ENCODE measurements at places on chromosomes 3 and 15.

DNA sequence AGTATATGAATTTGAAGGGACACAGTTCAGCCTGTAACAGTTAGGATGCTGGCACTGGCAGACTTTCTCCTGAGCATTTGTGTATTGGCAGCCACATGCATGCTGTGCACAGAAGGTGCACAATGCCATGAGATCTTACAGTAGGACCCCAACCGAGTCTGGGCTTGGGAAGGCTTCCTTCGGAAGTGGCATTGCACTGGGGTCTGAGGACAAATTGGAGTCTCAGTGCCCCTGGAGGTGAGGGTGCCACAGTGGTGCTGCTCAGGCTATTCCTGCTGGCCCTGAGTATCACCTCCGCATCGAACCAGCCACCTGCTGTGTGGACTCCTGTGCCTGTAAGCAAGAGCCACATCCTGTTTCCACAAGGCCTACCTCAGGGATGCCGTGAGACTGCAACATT is 99.5 kb downstream of the DNAJB8 start:
- no peak for DNase-seq

- no peak for DNase-seq
Measured at GRCh38 chr3:194468086-194468485, 18.7 kb downstream of the ATP13A3 start.

DNA sequence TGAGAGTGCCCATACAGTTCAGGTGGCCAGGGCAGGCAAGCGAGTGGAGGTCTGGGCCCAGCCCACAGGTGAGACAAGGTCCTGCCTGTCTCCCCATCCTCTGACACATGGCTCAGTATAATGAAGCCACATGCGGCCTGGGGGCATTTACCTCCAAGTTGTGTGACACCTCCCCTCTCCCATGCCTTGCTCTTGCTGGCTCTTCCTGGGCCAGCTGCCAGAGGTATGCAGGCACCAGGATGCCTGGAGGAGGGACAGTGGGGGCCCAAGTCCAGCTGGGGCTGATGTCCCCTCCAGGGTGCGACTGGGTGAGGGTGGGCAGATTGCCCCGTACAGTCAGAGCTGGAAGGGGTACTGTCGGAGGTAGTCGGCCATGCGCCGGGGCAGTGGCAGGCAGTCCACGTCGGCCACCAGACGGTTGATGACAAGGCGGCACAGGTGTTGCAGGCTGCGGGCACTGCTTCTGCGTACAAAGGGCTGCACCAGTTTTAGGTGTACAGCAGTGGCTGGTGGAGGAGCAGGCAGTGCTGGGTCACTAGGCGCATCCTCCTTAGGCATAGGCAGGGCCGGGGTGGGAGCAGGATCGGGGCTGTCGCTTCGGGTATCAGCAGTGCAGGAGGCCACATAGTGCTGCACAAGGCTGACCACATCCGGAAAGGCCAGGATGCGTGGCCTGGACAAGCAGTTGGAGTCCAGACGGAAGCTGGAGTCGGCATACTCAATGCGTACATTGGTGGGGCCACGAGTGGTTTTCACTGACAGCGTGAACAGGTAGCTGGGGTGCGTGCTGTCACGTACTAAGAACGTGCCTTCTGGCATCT is 4.1 kb downstream of the CISH start:
- DNase-seq, result no peak

DNA sequence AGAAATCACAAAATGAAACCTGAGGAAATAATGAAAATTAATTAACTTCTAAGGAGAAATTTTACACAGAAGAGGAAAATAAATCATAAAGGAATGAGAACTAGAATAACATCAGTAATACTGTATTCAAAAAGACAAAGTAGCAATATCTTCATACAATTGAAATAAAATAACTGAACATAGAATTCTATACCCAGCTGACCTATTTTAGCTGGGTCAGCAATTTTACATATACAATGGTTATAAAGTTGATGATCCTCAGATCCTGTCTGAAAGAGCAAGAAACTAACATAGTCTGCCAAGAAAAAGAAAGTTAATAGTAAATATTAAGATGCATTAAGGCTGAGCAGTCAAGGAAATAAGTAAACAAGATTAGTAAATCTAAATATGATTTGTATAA is 93.0 kb upstream of the P3H2 start:
- no peak for DNase-seq

- no peak for DNase-seq
Measured at GRCh38 chr15:79198461-79198860, 84.1 kb upstream of the ANKRD34C start.

GRCh38 chr3:46110701-46111493 is 83.6 kb upstream of the XCR1 start:
- no peak for DNase-seq

DNA sequence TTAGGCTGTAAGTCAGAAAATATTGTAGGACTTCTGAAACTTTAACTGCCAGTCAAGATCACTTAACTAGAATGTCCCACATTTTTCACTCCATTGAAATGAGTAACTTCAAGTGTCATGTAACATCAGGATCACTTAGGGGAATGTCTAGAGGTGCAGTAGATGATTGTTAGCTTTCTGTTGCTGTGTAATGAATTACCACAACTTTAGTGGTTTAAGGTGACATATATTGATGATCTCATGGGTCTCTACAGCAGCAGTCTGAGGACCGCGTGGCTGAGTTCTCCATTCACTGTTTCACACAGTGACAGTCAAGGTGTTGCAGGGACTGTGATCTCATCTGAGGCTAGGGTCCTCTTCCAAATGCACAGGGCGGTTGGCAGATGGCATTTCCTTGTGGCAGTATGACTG is 82.7 kb downstream of the SLC25A26 start:
- no peak for DNase-seq

- DNase-seq, result no peak
Measured at GRCh38 chr3:123124971-123125370, 58.1 kb downstream of the PDIA5 start.

GRCh38 chr15:50067254-50067653 is 51.8 kb downstream of the ATP8B4 start:
- no peak for DNase-seq

GRCh38 chr3:61347981-61348380 is 96.7 kb upstream of the FHIT start:
- DNase-seq, result no peak

DNA sequence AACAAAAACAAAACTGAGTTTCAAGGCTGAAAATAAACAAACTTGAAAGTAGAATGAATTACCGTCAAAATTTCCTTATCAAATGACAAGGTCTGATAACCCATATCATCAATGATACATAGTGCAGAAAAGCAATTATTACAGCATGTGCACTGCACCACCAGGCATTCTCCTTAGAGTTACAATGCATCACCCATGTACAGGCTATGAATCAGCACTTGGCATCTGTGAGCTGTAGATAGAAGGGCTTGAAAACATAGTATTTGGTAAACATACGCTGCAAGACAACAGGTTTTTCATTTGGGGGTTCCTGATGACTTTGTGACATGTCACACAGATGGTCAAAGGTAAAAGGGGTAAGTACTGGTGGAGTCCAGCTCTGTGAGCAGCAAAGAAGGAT is 265.1 kb downstream of the CTNNB1 start:
- DNase-seq, result no peak

GRCh38 chr15:41423979-41424659 is 7.2 kb downstream of the RTF1 start:
- no peak for DNase-seq

All from activated naive CD4-positive, alpha-beta T cell (primary cell).